ENCODE measurements at places on chromosomes 16 and 17.

- DNase-seq: no peak
These were observed 124.8 kb downstream of the ABCC1 start for GRCh38 chr16:16073891-16074881.

DNA sequence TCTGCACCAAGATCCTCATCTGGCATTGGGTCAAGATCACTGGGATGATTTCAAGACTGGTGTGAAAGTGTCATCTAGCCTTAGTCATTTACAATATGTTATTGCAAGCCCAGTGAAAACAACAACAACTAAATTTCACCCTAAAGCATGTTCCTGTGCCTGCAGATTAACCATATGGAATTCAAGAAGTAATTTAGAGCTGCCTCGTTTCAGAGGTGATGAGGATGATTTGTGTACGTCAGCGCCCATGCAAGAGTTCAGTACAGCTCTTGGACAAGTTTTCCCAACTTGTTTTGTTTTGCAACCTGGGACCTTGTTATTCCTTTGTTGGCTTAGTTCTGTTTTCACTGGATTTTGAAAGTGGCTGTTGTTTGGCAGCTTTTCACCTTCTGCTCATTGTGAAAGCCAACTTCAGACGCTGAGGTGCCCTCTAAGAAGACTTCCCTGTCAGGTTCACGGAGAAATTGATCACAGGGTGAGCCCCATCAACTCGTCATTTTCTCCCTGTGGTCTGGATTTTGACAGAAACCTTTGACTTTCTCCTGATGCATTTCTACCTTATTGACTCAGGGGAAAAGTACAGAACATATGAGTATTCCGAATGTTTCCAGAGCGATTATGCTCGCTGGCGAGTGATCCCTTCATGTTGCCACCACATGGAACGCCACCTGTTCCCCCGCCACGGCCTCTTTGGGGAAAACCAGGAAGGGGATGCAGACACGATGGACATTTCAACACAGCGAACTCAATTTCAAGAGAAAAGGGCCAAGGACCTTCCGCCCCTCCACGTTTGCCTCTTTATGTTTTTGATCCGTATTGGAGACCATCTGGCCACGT, 85.6 kb downstream of the FOXL1 start:
- no peak for DNase-seq

- DNase-seq: no peak
These were observed 158.6 kb downstream of the XYLT1 start for GRCh38 chr16:17312094-17312710.

GRCh38 chr17:20276421-20276820, 190.9 kb downstream of the LGALS9B start:
- no peak for DNase-seq

- DNase-seq: no peak
These were observed 115.7 kb downstream of the ZNF423 start for GRCh38 chr16:49740256-49740655.

DNA sequence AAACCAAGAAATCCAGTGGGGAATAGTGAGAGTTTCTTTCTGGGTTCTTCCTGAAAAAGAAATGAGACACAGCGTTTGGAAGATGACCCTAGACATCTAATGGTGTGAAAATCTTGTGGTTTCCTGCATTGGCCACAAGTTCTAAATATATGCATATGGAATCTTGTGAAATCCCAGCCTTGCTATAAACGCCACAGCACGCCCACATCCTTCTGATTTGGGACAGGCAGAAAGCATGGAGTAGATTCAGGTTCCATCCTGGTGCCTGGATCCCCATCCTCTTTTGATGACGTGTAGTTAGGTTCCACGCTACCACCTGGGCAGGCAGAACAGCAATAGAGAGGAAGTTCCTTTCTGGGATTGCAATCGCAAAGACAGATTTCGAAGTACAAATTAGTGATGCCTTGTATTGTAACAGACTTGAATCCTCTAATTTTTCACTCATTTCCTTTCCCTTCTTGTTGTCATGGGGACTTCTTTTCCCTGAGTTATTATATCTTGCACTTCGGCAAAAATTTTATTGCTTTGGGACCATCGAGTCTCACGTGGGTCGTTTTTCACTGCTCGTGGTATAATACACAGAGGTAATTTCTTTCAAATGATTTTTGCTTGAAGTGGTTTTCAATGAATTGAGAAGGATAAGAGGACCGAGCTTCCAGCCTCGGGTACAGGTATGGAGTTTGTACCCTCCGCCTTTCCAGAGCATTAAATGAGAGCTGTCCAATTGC, 37.6 kb downstream of the HS3ST4 start:
- DNase-seq: no peak

DNA sequence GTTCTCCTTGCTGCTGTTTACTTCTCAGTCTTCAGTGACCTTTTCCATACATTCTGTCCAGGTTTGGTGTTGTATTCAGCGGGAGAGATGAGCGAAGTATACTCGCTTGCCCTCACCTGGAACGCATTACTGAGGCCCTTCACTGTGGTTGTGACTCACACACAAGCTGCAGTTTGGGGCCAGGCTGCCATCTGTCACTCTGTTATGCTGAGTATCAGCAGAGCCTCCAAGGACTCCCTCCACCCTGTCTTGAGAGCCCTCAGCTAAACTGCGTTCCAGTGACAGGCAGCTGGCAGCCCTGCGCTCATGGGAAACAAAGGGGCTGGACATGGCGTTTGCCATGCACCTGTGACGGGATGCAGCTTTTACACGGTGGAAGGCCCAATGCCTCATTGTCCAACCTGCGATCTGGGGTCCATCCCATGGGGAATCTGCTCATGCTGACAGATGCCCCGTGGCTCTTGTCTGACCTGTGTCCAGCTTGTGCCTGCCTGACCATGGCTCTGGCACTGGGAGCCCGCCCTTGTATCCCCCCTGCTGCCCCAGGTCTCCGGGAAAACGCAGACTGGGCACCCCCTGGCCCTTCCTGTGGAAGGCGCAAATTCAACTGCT, 6.5 kb upstream of the ZNF778 start:
- no peak for DNase-seq

- no peak for DNase-seq
These were observed 11.7 kb downstream of the CCDC57 start for GRCh38 chr17:82200743-82201497.

GRCh38 chr17:64358261-64358788, 32.3 kb downstream of the PECAM1 start:
- no peak for DNase-seq

- DNase-seq: no peak
These were observed 10.6 kb upstream of the CD300A start for GRCh38 chr17:74455821-74456220.

- no peak for DNase-seq
These were observed 10.4 kb downstream of the MYLK3 start for GRCh38 chr16:46737621-46738214.

- no peak for DNase-seq
These were observed 4.4 kb upstream of the HASPIN start for GRCh38 chr17:3719265-3719664.

DNA sequence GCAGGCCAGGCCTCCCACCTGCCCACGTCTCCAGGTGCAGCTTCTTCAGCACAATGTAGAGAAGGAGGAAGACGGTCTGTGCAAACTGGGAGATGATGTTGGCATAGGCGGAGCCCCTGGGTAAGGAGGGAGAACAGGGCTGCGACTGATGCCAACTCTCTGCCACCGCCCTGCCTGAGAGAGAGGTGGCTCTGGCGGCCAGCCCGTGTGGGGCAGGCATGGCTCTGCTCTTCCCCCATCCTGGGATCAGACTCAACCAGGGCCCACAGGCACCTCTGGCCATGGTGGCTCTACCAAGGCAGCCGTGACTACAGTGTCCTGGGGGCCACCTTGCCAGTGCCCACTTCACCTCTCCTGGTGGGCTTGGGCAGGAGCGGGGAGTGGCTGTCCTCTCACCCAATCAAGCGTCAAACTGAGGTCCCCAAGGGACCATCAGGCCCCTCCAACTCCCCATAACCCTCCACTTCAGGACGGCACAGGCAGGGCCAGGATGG, 8.6 kb downstream of the SLC47A2 start:
- no peak for DNase-seq

GRCh38 chr16:77758046-77758445, 30.3 kb upstream of the VAT1L start:
- DNase-seq: no peak

- DNase-seq: no peak
These were observed 125.9 kb downstream of the MAP2K6 start for GRCh38 chr17:69540356-69540755.

- DNase-seq: no peak
These were observed 9.3 kb downstream of the SSTR2 start for GRCh38 chr17:73174126-73174525.

- no peak for DNase-seq
These were observed 195.3 kb downstream of the GSG1L start for GRCh38 chr16:27868180-27868579.

DNA sequence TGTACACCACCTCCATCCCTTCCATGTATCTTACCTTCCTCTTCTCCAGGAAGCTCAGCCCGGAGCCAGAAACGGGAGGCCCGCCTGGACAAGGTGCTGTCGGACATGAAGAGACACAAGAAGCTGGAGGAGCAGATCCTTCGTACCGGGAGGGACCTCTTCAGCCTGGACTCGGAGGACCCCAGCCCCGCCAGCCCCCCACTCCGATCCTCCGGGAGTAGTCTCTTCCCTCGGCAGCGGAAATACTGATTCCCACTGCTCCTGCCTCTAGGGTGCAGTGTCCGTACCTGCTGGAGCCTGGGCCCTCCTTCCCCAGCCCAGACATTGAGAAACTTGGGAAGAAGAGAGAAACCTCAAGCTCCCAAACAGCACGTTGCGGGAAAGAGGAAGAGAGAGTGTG, 756 bp upstream of the MVP start:
- no peak for DNase-seq

- DNase-seq: no peak
These were observed 14.7 kb upstream of the TVP23A start for GRCh38 chr16:10833271-10833670.

Measured in suppressor macrophage treated with lipopolysaccharide for 4 hours (primary cell).